Muscle of back (tissue), 13 donors: ENCODE measurements at places on chromosomes 7 and 10.
A peak's percentile ranks its signal among the peaks of the same experiment; 100 is the strongest.

DNA sequence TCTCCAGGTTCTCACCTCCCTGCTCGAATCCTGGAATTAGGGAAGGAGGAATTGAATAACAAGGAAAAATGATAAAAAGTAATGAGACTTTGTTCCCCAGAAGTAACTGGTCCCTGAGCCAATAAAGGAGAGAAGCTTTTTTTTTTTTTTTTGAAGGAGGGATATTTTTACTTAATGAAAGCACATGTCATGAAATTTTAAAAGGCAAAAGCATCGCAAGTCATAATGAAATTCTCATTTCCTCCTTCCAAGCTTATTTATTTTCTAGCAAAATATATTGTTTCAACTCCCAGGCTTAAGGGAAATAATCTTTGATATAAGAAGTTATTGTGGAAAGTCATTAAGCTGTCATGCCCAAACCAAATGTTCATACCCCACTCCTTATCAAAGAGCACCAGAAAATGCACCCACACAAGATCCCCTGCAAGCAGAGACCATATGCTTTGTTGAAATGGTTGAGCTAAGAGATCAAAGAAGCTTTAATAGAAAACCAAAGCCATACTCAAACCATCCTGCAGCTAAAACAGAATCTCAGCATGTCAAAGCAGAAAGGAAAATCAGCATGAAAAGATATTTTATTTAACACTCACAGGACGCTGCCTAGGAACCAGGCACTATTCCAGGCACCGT lies 16.7 kb upstream of the ABCC2 start:
- DNase-seq, result no peak

DNA sequence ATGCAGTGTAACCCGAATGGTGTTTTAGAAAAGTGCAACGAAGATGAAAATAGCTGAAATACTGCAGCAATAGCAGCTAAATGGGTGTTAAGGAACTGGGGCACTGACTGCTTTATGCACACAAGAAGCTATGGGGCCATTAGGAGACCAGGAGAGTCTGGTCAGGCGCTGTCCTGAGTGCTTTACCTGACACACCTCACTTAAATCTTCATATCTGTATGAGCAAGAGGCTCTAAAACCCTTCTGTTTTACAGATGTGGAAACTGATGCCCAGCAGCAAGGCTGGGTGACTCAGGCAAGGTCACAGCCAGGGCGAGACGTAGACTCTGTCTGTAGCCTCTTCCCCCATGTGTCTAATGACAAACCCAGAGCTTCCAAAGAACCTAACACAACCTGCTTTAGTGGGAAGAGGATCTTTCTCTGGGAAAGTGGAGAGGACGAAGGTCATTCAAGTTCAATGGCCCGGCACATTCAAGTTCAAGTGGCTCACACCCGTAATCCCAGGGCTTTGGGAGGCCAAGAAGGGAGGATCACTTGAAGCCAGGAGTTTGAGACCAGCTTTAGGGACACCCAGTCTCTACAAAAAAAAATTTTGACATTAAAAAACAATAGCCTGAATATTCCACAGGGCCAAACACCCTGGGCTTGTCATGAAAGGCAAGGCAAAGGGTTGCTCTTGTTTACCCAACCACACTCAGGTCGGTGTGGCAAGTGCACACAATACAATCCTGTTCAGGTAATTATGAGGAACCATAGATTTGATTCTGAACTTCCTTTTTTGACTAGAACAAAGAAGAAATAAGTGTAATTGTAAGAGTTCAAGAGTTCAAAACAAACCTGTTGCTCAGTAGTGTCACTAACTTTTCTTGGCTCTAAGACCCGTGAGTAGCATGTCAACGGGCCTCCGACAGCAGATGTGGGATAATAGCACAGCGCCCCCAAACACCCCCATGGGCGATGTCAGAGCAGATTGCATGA lies 53.7 kb upstream of the KLF6 start:
- DNase-seq, result no peak

DNA sequence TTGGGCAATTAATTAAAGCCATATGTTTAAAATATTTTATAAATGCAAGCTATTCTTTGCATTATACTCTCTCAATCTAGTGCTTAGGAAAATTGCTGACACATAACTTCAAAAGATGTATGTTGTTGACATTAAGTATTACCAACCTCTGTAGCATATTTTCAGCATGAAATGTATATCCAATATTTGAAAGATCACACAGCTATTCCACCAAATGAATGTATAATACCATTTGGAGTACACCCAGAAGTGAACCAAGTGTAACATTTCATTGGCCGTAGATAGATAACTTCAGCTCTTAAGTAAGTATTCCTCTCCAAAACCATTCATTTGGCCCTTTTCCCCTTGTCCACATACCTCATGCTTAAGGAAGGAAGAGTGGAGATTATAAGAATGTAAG lies 104.6 kb downstream of the HECTD2 start:
- peak; percentile 42 for DNase-seq

GRCh38 chr7:36119005-36119706 lies 33.9 kb upstream of the EEPD1 start:
- peak; percentile 66 for DNase-seq

GRCh38 chr7:40482845-40483244 lies 348.0 kb downstream of the SUGCT start:
- DNase-seq, result no peak

DNA sequence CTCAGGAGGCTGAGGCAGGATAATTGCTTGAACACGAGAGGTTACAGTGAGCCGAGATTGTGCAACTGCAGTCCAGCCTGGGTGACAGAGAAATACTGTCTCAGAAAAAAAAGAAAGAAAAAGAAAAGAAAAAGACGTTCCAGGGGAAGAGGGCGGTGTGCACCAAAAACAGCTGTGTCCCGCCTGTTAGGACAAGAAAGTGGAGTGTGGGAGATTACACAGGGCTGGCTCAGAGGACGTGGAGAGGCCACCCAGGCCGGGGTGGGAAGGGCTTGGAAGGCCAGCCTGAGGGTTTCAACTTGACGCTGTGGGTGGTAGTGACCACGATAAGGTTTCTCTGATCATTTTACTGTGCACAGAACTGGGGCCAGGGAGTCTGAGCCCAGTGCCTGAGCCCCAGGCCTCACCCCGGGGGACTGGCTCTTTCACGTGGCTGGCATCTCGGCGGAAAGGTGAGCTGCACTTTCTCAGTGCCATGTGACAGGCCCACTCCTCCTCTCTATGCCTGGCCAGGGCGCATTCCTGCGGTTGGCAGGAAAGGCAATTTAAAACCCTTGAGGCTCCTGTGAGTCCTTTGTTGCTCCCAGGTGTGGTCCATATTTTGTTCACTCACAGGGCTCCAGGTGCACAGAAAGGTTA lies 13.9 kb downstream of the RHBDD2 start:
- DNase-seq, result peak; percentile 83

DNA sequence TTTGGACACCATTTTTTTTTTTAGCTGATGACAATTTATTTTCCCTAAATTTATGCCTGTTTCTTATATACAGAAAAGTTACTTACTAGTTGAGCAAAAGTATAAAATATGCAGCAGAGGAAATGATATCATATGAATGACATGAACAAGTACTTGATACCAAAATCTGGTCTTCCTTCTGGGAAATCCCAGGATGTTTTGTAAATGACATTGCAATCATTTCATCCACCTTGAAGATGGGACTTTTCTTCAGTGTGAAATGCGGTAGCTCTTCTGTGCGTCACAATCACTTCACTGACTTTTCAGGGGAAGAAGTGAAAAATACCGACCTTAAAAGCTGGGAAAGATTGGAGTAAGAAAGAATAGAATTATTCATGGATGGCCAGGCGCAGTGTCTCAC lies 23.8 kb downstream of the C1QL3 start:
- no peak for DNase-seq

- peak; percentile 15 for DNase-seq
These were observed 51.2 kb upstream of the STK17A start for GRCh38 chr7:43531700-43532099.

- DNase-seq, result no peak
These were observed 391.1 kb upstream of the MGMT start for GRCh38 chr10:129075927-129076326.

DNA sequence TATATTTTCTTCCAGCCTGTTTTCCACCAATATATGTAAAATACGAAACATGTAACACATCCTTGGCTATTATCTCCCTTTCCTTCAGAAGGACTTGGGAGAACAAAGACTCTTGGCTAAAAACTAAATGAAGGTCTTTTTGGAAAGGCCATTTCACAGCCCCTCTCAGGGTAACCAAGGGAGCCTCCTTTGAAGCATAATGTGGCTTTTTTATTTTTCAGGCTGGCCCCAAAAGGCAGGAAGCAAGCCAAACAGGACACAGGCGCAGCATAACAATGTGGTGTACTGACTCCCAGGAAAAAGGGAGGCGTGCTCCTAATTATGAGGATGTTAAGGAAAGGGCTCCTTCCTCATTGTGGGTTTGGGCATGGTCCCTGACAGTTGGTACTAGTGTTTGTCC lies 30.3 kb upstream of the CCSER2 start:
- no peak for DNase-seq

GRCh38 chr7:5197811-5198210 lies 7.8 kb downstream of the WIPI2 start:
- DNase-seq, result no peak

GRCh38 chr10:131219584-131219886 lies 92.0 kb downstream of the TCERG1L start:
- DNase-seq, result no peak

GRCh38 chr10:124991835-124992234 lies 49.9 kb downstream of the ZRANB1 start:
- no peak for DNase-seq

- DNase-seq, result no peak
These were observed 25.6 kb downstream of the STYXL1 start for GRCh38 chr7:76022026-76022780.

DNA sequence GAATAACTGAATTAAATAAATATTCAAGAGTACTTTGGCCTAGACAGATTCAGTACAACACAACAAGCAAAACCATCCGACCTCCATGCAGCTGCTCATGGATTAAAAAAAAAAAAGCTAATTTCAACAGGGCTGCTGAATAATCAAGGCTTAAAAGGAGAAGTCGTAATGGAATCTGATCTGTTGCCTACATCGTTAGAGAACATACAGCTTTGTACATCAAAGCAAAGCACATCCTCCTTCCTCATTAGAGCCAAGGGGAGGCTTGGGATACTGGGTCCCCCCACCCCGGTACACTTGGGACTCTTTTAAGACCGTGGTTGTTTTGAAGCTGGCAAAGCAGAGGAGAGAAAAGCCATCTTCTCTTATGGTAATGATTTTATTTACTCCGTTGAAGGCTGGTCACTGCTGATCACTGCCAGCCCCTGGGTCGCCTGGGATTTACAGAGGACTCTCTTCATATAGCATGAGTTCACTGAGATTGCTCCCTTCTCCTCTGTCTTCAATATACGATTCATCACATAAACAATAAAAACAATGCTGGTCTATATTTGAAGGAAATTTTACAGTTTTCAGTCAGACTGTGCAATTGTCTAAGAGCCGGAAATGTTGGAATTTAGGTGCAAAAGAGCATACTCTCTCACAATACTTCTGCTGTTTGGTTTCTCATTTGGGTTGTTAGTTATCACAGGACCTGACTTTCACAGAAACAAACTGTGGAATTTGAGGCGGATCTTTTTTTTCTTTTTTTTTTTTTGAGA lies 148.8 kb downstream of the FAM107B start:
- DNase-seq, result no peak

DNA sequence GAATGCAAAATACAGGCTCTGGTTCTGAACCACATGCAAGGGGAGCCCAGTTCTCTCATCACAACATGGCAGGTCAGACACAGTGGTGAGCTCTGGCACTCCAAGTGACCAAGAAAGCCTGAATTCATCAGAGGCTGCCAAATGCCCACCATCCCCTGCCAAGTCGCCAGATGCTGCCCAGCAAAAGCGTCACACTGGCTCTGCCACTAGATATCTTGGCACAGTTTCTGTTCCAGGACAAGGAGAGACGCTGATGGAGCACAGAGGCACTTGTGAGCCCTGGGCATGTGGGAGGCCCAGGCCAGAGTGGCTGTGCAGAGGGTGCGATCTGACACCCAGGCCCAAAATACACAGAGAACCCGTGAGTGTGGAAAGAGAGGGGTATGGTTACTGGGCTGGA lies 57.8 kb downstream of the GAD2 start:
- no peak for DNase-seq

GRCh38 chr7:116438267-116438666 lies 61.3 kb upstream of the CAV2 start:
- no peak for DNase-seq

DNA sequence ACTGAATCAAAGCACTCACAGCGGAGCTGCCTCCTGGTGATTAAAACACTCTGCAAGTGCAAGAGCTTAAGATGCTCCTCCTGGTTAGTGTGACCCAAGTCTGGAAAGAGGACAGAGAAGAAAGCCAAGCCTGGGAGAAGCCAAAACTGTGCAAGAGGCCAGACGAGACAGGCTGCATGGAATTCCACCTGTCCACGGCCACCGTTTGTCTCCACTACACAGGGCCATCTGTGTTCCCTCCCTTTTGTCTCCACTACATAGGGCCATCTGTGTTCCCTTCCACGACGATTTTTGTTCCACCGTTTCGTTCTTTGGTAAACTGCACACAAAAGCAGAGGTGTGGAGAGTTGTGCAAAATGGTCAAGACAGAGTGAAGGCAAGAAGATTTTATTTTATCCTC lies 233.0 kb downstream of the DIP2C start:
- no peak for DNase-seq

- DNase-seq, result no peak
These were observed 498.2 kb downstream of the PHTF2 start for GRCh38 chr7:78296644-78297371.

GRCh38 chr10:132471484-132471883 lies 66.1 kb upstream of the INPP5A start:
- DNase-seq, result no peak

GRCh38 chr7:11591055-11591633 lies 240.9 kb downstream of the THSD7A start:
- no peak for DNase-seq

DNA sequence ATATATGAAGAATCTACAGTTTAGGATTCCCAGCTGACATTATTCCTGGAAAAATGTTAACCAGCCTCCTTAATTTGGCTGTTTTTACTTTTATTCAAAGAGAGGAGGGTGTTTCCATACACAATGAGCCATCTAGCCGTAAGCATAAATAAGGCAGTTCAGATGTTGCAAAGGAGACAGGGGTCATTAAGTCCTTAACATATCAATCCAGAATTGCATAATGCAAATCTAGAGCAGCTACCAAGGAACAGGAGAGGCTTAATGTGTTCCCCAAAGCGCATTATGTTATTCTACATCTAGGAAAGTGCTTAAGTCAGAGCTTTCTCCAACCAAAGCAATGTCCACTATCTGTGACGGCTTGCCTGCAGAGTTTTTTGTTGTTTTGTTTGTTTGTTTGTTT lies 32.4 kb upstream of the TCF7L2 start:
- no peak for DNase-seq

DNA sequence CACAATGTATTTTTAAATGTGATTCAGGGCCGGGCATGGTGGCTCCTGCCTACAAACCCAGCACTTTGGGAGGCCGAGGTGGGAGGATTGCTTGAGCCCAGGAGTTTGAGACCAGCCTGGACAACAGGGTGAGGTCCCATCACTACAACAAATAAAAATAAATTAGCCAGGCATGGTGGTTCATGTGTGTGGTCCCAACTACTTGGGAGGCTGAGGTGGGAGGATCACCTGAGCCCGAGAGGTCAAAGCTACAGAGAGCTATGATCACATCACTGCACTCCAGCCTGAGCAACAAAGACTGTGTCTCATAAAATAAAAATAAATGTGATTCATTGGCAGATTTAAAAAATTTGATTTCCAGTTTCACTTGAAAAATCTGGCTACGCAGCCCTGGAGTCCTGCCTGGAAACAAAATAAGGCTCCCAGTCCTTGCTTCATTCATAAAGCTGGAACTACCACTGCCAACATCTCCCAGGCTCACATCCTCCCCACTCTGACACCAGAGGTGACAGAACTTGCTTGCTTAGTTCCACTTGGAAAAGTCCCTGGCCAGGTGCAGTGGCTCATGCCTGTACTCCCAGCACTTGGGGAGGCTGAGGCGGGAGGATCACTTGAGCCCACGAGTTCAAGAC lies 27.9 kb upstream of the SLC35G1 start:
- no peak for DNase-seq
